ENCODE measurements at places on chromosomes 1 and 21. TPM values are rescaled to one million over a fixed set of nuclear protein-coding genes. Genes with fewer than 3 reads are reported as not detected.

The KIF26B gene
- 4.0 TPM for total RNA-seq

The TRIM58 gene
- total RNA-seq, result 2.4 TPM

The ADGRL4 gene
- 170 TPM for total RNA-seq

The FABP3 gene
- total RNA-seq, result not detected

The AKR7A3 gene
- total RNA-seq, result 0.88 TPM

The CFAP74 gene
- not detected for total RNA-seq

The IFI44 gene
- 8.2 TPM for total RNA-seq

The NUP210L gene
- not detected for total RNA-seq

The PTGER3 gene
- 0.05 TPM for total RNA-seq

The OR6K3 gene
- not detected for total RNA-seq

The SLAMF7 gene
- not detected for total RNA-seq

The LEFTY2 gene
- not detected for total RNA-seq

The ARID1A gene
- total RNA-seq, result 67.8 TPM

The NR5A2 gene
- 18.1 TPM for total RNA-seq

The LRRC8D gene
- 20.7 TPM for total RNA-seq

The IFNLR1 gene
- 0.39 TPM for total RNA-seq

The LENEP gene
- not detected for total RNA-seq

The ITLN1 gene
- total RNA-seq, result not detected
